ENCODE measurements at places on chromosomes 7 and 10.
A peak's percentile ranks its signal among the peaks of the same experiment; 100 is the strongest.

DNA sequence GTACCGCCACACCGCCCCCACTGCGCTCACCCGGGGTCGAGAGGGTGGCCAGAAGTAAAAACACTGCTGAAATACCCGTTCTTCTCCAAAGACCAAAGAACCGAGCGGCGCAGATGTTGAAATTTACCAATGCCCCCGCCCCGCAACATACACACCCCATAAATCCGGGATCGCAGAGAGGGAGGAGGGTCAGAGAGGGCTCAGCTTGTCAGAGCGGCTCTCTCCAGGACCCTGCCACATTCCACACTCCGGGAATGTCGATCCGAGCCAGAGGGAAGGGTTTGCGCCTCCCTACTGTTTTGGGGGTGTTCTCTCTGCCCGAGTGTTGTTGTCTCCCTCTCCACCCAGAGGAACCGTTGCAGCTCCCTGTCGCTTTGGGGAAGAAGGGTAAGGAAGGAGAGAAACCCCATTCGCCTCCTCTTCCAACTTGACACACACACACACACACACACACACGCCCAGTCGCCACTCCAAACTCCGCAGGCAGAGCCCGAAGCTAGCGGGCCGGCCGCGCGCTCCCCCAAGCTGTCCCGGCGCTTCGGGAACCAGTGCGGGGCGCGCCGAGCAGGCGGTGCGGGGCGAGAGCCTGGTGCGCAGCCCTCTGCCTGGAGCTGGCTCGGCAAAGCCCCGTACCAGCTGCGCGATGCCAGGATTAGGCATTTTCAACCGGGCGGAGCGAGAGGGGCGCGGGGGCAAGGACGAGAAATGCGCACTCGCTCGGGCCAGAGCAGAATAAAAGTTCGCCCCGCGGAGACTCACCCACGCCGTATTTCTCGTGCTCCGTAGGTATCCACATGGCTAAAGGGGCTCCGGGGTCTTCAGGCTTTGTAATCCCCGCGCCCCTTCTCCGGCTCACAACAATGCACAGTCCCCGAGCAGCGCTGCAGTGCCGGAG is 609 bp downstream of the DOCK4 start:
- peak; percentile 68 for DNase-seq

DNA sequence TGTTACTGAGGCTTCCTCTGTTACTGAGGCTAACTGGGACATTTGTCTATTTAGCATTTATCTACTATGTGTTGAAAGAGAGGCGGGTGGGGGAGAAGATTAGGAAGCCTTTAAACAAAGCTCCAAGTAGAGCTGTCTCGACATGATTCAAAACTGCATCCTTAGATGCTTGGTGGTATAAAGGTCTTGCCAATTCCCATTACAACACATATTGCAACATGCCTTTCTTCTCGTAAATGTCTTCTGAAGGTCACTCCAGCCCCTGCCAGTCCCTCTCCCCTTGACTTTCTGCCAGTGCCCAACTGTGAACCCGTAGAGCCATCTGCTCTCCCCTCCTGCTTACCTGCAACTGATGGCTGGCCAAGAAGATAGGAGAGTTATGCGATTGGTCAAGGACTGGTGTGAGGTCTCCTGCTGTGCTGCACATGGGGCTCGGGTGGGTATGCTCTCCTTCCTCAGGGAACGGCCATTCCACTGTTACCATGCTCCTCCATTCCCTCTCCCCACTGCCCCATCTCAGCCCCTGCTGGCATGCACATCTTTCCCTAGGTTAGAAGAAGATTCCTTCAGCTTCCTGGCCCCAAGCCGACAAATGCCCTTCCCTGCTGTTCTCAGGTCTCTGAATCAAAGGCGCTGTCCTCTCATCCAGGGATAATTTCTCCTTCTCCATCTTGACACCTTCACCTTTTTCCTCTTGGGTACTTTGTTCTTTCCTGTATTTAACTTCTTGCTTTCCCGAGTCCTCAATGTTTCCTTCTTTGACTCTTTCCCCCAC is 43.6 kb upstream of the ZNF32 start:
- DNase-seq: peak; percentile 77

DNA sequence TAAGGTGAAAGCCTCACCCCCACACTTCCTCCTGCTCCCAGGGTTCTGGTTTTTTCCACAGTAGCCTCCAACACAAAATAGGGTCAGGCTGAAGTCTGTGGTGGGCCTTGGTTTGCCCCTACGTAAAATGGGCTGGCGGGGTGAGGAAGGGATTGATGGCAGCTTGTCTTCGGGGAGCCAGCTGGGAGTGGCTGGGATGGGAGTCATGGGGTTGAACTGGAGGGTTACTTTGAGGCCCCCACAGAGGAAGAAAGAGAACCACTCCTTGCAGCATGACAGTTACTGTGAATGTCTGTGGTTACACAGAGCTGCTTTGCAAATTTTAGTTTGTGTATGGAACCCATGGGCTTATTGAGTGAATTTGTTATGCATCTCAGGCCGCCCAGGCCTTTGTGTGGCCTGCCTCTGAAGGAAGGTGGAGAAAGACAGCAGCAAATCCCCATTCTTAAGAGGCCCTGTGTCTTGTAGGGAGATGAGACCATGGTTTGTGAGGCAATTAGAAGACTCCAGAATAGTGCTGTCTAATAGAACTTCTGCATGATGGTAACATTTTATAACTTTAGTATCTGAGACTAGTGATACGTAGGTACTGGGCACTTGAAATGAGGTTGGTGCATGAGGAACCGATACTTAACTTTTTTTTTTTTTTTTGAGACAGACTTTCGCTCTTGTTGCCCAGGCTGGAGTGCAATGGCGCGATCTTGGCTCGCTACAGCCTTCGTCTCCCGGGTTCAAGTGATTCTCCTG is 8.1 kb downstream of the TRIM8 start:
- DNase-seq: no peak

DNA sequence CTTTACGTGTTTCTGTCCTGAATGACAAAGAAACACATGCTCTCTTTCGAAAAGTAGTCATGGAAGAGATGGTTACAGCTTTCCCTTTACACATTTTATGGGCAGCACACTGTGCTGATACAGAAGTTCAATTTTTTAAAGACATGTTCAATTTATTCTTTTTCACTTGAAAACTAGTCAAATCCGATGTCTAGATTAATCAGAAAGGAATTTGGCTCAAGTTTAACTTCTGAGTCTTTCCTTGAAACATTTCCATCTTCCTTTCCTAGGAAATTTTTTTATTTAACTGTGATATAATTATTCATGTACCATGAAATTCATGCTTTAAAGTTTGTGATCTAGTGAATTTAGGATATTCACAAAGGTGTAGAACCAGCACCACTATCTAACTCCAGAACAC is 360.1 kb downstream of the TNS3 start:
- peak; percentile 43 for DNase-seq

DNA sequence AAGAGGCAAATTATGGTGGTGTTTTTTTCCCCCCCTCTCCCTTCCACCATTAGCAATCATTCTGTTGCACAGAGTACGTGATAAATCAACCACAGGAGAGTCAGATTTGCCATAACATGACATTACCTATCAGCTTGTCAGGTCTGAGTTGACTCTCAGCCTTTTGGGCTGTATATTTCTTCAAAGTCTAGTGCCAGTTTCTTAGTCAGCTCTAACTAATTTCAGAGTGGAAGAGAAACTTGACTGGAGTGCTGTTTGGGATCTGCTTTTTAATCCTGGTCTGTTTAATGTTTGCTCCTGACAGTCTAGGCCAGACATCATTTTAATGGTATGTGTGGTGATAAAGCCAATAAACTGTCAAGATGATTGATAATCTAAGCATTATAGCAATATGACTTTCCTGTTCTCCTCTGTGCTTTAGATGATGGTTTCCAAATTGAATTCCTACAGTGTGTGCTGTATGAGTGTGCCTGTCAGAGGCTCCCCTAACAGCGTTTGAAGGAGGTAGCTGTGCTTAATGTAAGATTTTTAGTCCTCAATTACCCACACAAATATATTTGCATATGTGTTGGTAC is 76.9 kb downstream of the LRMDA start:
- peak; percentile 98 for DNase-seq

DNA sequence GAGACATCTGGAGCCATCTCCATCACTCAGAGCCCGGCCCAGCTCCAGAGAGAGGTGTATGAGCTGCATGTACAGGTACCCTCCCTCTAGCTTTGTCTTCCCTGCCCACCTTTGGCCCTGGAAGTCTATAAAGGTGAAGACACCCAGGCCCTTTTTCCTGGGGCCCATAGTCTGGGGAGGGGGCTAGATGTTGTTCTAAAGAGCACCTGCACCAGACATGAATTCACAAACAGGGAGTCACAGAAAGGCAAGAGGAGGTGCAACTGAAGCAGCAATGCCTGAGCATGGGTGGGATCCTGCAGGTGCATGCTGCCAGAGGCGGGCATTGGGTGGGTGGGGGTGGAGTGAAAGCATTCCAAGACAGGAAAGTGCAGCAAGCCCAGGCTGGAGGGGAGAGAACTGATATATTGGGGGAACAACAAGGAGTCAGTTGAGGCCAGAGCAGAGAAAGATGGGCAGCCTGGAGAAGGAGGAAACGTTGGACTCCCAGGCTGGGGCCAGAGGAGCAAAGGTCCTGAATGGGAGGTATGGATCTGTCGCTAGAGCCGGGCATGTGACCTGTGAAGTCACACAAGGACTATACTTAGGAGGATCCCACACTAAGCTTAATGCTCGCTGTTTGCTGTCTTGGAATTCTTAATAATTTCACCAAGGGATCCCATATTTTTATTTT is 11.7 kb downstream of the CDHR1 start:
- no peak for DNase-seq

- no peak for DNase-seq
Observed at GRCh38 chr7:83439026-83439425, 209.9 kb downstream of the SEMA3E start.

DNA sequence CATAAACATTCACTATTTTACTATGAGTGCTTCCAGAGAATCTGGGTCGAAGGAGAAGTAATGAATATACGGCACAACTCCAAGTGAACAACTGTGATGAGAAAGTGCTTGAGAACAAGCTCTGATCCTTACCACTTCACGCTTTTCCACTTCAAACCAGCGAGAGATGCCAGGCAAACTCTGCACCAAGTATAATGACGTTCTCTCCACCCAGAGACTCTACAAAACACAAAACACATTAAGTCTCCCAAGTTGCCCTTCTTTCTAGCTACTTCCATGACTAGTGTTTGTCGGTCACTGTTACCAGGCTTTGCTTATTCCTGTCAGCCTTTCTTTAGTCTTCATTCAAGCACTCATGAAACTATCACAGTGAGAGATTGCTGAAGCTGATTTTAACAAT is 193.1 kb upstream of the IMMP2L start:
- no peak for DNase-seq

DNA sequence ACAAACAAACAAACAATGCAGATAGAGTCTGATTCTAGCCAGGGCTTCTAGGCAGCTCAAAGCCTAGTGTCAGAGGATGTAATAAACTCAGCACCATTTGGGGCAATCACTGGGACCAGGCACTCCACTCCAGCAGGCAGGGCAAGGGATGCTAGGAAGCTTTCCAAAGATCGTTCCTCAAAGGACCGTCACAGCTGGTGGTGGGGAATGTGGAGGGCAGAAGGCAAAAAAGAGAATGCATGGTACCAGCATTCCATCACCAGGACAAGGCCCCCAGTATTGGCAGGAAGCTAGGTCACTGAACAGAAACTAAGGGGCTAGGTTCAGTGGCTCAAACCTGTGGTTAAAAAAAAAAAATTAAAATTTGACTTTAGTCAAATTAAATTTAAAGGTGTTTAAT is 94.2 kb downstream of the CUL2 start:
- DNase-seq: no peak

GRCh38 chr7:25238066-25238725 is 9.9 kb upstream of the NPVF start:
- no peak for DNase-seq

DNA sequence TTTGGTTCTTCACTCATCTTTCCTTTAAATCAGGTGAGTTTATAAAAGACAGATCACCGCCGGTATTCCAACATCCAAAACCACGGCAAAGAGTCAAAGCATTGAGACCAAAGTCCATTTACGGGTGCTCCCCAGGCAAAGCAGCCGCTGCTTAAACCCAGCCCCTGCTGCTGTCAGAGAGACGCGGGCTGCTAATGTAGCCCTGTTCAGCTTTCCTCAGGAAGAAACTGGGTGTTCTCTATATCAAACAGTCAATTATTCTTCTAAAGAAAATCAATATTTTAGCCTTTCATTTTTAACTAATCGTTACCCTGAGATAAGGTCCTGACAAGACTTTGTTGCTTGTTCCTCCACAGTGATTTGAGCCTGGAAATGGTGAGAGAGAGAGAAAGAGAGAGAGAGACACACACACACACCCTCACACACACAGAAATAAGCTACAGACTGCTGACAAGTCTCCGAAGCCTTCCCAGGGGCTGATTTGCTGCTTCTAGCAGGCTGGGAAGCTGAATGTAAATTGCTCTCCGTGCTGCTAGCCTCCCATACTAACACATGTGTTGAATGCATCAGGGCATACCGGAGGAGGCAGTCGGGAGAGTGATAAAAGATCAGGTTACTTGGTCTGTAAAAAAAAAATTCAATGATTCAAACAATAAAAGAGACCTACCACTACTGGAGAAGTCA is 183.0 kb upstream of the ANK3 start:
- DNase-seq: peak; percentile 78

GRCh38 chr7:143305423-143306070 is 10.4 kb upstream of the CLCN1 start:
- peak; percentile 34 for DNase-seq

GRCh38 chr10:113221756-113222168 is 271.7 kb downstream of the TCF7L2 start:
- DNase-seq: peak; percentile 87

GRCh38 chr7:43758822-43759683 is 573 bp downstream of the BLVRA start:
- DNase-seq: peak; percentile 41

- no peak for DNase-seq
Observed at GRCh38 chr7:5296611-5297226, 14.0 kb downstream of the SLC29A4 start.

- DNase-seq: peak; percentile 80
Observed at GRCh38 chr7:108525327-108525984, 479 bp downstream of the PNPLA8 start.

DNA sequence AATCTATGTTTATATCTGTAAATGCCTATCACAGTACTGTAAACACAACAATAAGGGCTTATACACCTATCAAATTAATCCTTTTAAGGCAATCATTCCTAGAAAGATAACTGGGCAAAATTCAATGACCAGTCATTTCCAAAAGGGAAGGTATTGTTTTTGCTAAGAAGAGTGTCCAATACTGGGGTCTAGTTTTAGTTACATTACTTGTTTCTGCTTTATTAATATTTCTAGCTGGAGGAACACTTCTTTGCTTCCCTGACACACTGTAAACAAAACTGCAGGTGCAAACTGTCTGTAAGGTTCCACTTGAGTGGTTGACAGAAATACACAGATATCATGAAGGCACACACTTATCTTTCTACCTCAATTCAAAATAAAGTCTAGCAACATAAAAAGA is 84.2 kb upstream of the FAM133B start:
- DNase-seq: no peak

- DNase-seq: no peak
Observed at GRCh38 chr7:98232799-98233198, 19.2 kb downstream of the TECPR1 start.

- DNase-seq: no peak
Observed at GRCh38 chr7:50661345-50662040, 96.3 kb upstream of the DDC start.

Data from fibroblast of skin of right biceps (primary cell).